IPS-NIHi11 (cell line): ENCODE measurements at places on chromosomes 16 and 17.

DNA sequence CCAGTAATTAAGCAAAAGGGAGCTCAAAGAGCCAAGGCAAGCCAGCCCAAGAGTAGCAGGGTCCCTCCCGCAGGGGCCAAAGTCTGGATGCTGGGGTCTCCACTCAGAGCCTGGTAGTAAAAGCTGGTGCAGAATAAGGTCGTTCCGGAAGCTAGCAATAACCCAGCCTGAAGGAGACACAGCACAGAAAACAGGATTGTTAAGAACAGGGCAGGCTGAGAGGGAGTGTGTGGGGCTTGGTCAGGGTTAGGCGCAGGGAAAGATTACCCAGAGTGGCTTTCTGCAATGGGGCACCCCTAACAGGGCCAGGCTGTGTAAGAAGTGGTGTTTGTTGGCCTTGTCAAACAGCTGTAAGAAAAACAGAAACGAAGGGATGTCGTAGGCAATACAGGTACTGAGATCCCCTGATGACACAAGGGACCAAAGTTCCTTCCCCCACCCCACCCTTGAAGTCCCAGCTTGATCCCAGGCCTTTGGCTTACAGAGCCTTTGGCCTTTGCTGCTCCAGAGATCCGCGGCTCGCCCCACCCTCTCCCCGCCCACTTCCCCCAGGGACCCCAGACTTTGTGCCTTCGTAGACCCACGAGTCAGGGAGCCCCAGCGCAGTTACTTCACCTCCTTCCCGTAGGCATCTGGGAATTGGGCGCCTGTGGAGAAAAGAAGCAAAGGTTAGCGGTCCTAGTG lies 712 bp downstream of the TMEM256 start:
- DNase-seq, result no peak

- no peak for DNase-seq
Measured at GRCh38 chr16:84478172-84478947, 26.1 kb downstream of the MEAK7 start.

GRCh38 chr16:85627526-85628264 lies 14.6 kb downstream of the GSE1 start:
- DNase-seq, result no peak

DNA sequence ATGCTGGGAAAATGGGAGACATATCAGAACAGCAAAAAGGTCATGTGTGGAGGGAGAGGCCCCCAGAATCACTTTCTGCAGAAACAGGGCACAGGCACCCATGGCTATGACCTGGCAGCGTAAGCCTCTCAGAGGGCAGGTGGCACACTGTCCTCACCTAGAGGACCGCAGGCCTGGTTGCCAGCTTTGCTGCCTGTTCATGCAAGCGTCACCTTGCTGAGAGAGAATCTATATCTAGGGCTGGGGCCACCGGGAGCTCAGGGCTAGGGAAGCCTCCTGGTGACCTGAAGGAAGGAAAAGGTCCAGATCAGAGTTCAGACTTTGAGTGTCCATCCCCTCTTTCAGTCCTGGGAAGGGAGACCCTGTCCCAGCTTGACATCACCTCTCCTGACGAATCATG lies 78.7 kb downstream of the GOSR1 start:
- no peak for DNase-seq

GRCh38 chr17:54967621-54968261 lies 713 bp downstream of the COX11 start:
- peak; percentile 49 for DNase-seq

DNA sequence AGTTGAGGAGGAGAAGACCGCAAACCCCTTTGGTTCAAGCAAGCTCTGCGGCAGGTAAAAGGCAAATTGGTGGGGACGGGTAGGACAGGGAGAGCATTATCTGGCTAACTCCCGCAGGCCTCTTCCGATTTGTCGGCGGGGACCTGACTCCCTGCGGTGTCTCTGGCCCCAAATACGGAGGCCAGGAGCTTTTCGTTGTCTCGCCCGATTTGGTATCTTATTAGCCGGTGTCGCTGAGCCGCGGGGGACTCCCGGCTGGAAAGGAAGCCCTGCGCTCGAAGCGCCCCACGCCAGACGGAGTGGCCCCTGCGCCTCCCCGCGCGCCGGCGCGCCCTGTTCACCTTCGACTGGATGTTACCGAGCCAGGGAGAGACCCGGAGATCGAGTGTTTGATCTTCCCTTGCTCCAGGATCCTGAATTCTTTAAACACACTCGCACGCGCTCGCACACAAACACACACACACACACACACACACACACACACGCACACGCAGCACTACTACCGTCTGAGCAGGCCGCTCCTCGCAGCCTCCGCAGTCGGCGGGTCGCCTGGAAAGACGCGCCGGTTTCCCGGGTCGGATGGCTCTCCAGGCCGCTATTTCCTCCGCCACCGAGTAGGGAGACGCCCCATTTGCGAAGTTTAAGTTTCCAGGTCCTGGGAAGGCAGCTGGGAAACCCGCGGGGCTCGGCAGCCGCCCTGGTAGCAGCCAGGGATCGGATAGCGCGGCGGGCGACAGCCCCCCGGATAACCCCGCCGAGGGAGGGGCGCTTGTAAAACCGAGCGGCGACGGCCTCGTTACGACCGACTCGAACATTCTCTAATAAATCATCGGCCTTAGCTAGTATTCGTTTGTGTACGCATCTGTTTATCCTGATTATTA lies 3.3 kb downstream of the PRAC1 start:
- peak; percentile 35 for DNase-seq

DNA sequence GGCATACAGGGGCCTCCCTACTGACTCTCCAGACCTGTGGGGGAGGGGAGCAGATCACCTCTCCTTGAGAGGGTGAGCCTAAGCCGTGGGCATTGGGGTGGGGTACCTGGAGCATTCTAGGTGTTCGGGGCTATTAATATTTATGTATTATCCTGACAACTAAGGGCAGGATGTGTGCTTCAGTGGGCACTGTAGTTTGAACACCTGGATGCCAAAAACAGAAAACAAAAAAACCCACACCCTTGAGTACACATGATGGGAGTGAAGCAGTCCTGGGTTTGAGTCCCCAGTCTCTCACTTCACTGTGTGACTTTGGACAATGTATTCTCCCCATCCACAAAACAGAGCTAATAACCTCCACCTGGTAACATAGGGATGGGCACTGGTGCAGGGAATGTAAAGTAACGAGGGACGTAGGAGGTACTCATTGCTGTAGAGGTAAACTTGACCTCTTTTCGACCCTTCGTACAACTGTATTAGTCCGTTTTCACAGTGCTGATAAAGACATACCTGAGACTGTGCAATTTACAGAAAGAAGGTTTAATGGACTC lies 257.8 kb downstream of the CPPED1 start:
- no peak for DNase-seq

DNA sequence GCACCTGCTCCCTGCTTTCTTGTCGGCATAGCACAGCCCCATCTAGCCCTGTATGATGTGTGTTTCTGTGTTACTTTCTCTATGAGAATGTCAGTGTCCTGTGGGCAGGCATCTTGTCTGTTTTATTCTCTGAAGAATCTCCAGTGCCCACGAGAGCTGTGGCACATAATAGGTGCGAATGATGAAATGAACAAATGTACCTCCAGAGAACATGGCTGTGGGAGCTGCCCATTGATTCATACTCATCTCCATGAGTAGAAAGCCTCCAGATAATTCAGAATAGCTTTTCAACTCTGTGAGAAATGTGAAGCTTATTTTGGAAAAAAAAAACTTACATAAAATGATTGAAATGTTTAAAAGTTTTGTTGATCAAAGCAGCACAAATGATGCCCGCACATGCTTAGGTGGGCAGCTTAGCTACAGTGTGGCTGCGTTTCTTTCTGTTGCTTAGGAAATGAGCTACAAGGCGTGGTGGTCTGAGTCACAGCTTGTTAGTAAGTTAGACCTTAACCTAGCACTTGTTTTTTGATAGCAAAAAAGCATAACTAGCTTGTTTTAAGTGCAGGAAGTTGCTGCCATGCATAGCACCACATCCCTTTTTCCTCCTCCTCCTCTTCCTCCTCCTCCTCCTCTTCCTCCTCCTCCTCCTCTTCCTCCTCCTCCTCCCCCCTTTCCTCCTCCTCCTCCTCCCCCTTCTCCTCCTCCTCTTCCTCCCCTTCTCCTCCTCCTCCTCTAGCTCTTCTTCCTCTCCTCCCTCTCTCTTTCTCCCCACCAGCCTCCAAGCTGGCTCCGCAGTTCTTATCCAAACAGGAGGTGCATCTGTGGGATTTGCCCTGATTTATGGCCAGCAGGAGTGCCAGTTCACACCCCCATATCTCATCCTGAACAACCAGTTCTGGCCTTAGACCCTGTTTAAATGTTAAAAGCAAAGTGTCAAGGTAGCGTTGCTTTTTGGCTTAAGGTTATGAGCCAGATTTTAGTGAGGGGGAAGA lies 221.5 kb downstream of the IRF8 start:
- DNase-seq, result no peak

GRCh38 chr17:82230609-82231311 lies 1.9 kb downstream of the SLC16A3 start:
- peak; percentile 88 for DNase-seq

DNA sequence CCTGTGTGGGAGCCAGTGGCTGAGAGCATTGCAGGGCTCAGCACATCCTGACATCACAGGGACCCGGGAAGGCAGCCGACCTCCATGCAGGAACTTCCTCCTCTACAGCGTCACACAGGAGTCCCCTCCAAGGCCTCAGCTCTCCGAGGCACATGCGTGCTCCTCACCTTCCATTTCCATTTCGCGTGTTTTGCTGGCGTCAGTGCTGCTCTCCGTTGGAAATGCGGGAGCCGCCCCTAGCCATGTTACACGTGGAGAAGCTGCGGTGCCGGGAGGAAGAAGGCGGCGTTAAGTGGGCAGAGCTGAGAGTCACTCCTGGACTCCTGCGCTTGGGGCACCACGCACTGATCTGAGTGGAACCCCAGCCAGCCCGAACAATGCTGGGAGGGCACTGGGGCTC lies 25.2 kb upstream of the CRISPLD2 start:
- no peak for DNase-seq

GRCh38 chr16:88610909-88611812 lies 27.2 kb upstream of the IL17C start:
- peak; percentile 88 for DNase-seq

- DNase-seq, result no peak
Measured at GRCh38 chr17:45914047-45914717, 19.8 kb downstream of the MAPT start.

GRCh38 chr16:75019586-75019985 lies 20.8 kb downstream of the ZNRF1 start:
- DNase-seq, result no peak

DNA sequence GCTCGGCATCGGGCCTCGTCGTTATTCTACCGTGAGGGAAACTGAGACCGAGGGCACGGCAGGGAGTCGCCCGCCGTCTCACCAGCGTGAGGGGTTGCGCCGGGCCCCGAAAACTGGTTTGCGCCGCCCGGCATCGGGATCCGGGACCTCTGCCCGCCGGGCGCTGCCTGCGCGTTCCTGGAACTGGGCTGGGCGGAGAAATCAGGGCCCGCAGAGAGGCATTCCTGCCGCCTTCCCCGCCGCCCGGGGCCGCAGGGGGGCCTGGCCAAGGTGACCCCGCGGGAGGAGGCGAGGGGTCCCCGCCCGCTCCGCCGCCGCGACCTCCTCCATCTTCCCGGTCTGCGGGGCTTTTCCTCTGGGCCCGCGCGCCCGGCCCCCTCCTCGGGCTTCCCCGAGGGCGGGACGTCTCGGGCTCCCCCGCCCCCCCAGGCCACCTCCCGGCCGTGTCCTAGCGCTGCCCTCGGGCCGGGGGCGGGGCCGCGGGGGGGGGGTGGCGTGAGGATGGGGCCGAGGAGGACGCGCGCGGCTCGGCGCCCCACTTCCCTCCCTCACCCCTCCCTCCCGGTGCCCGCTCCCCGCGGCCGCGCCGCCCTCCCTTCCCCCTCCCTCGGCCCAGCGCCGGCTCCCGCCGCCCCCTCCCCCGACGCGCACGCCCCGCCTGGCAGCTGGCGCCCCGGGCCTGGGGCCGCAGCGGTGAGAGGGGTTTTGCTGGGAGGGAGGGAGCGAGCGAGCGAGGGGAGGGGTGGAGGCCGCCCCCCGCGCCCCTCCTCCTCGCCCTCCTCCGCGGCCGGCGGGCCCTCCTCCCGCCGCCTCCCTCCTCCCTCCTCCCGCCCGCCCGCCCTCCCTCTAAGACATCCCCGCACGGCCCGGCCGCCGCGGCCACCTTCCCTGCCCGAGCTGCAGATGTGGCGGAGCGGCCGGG lies at the start of gene GLIS2:
TSS of gene GLIS2 (plus strand) at position 882 of the 922 bp plus-strand sequence. CDS start 16,214 bp downstream, outside the sequence.
- peak; percentile 90 for DNase-seq

- no peak for DNase-seq
Measured at GRCh38 chr17:8103549-8103948, 14.8 kb downstream of the ALOXE3 start.

DNA sequence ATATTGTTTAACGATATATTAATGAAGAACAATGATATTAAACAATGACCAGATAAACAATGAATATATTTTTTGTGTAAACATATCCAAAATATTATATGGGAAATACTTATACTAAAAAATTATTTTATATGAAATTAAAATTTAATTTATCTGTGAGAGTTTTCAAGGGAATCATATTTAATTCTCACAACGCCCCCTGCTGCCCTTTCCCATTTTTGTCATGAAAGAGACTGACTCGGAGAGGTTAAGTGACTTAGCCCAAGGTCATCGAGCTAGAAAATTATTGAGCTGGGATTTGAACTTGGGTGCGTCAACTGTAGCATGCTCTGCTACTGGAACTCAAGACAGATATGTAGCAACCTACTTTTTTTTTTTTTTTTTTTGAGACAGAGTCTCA lies 7.2 kb upstream of the MYCBPAP start:
- no peak for DNase-seq

DNA sequence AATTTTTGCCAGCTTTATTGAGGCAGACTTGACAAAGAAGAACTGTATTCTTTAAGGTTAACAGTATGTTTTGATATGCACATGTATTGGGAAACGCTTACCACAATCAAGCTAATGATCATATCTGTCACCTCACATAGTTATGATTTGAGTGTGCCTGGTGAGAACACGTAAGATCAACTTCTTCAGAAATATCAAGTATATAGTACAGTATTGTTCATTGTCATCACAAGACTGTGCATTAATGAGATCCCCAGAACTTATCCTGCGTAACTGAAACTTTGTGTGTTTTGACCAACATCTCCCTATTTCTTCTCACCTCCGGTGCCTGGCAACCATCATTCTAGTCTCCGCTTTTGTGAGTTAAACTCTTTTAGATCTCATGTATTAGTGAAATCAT lies 756.4 kb upstream of the EEF2KMT start:
- no peak for DNase-seq

DNA sequence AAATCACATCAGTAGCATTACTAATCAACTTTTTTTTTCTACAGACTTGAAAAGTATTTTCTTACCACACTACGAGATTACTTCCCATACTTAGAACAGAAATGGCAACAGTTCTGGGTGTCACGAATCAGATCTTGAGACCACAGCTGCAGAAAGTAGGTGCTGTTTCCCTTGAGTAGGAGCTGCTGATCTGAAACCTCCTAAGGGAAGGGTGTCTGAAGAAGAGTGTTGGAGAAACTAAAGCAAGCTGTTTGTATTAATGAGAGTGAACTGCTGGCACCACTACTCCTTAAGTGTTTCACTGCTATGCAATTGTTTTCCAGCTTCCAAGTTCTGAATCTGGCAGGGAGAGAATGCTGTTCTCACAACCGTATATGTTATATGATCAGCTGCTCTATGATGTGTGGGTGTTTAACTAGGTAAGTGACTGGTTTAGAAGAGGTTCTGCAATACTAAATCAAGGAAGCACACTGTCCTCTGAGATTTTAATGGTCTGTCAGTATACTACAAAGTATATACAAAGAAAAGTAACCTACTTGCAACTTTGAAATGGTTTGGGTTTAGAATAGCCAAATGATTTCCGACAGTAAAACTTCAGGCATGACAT lies 3.3 kb downstream of the ZNF652 start:
- no peak for DNase-seq

GRCh38 chr17:33674685-33675084 lies 381.6 kb upstream of the ASIC2 start:
- DNase-seq, result peak; percentile 83
